ENCODE measurements at places on chromosomes 2 and 18. TPM values are rescaled to one million over a fixed set of nuclear protein-coding genes. Genes with fewer than 3 reads are reported as not detected.

Gene MEP1B
- total RNA-seq: not detected

Gene CNDP1
- not detected for total RNA-seq

Gene FAM110C
- not detected for total RNA-seq

Gene TEX44
- not detected for total RNA-seq

Gene PNO1
- total RNA-seq: 11.8 TPM

Gene PDCD1
- total RNA-seq: not detected

Gene COL6A3
- 1,153 TPM for total RNA-seq

Gene CCDC85A
- 1.6 TPM for total RNA-seq

Gene SKOR2
- not detected for total RNA-seq

Gene NBAS
- total RNA-seq: 56.0 TPM

Gene VWC2L
- not detected for total RNA-seq

Gene EVA1A
- 14.5 TPM for total RNA-seq

Gene LIMS2
- 2.5 TPM for total RNA-seq

Gene TPO
- total RNA-seq: not detected

Gene LAMA3
- total RNA-seq: 2.0 TPM

Gene ADD2
- total RNA-seq: not detected

Gene HOXD11
- 6.6 TPM for total RNA-seq

Gene TTLL4
- total RNA-seq: 9.6 TPM

Gene TRIM43
- total RNA-seq: not detected

Gene GLI2
- total RNA-seq: 4.9 TPM

Gene CREG2
- total RNA-seq: 0.58 TPM

Gene TUBB8B
- not detected for total RNA-seq

Gene CD28
- total RNA-seq: not detected

Gene ALK
- not detected for total RNA-seq

Gene RAD51AP2
- not detected for total RNA-seq

Gene STEAP3
- 52.5 TPM for total RNA-seq

Gene ACKR3
- not detected for total RNA-seq

Gene ASB18
- total RNA-seq: not detected

Gene ELOA2
- total RNA-seq: not detected

Gene GAL3ST2
- not detected for total RNA-seq

Gene FEV
- total RNA-seq: not detected

Gene SELENOI
- total RNA-seq: 14.7 TPM

Gene CCDC138
- total RNA-seq: 2.9 TPM

Gene CCDC141
- not detected for total RNA-seq

Gene MBD1
- 78.7 TPM for total RNA-seq

Gene ATP8B1
- 8.9 TPM for total RNA-seq

Data from myometrial cell (primary cell).